ENCODE measurements at places on chromosomes 11 and 22.

DNA sequence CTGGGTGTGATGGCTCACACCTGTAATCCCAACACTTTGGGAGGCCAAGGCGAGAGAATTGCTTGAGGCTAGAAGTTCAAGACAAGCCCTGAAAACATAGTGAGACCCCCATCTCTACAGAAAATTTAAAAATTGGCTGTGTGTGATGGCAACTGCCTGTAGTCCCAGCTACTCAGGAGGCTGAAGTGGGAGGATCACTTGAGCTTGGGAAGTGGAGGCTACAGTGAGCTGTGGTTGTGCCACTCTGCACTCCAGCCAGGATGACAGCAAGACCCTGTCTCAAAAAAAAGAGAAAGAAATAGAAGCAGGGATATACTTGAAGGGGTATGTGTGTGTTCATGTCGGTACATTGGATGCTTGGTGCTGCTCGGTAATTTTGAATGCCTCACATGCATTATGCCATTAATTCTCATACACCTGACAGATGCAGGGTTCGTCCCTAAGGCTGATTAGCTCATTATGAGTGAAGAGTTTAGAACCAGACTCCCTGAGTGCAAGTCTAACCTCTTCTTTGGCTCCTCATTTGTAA lies 14.0 kb downstream of the CRKL start:
- no peak for DNase-seq

DNA sequence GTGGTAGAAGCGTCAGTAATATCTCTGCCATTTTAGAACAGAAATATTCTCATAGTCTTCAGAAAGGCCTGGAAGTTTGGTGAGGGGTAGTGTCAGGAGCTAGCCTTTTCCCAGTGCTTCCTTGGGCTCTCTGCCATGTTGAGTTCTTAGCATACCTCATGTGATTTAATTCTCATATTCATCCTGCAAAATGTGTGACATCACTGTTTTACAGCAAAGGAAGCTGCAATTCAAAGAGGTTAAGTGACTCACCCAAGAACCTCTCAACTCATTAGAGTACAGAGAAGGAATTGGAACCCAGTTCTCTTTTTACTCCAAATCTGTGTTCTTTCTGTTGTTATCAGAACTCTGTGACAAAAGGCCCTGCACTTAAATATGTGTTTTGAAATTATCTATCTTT lies 72.1 kb downstream of the RNF169 start:
- peak; percentile 74 for DNase-seq

DNA sequence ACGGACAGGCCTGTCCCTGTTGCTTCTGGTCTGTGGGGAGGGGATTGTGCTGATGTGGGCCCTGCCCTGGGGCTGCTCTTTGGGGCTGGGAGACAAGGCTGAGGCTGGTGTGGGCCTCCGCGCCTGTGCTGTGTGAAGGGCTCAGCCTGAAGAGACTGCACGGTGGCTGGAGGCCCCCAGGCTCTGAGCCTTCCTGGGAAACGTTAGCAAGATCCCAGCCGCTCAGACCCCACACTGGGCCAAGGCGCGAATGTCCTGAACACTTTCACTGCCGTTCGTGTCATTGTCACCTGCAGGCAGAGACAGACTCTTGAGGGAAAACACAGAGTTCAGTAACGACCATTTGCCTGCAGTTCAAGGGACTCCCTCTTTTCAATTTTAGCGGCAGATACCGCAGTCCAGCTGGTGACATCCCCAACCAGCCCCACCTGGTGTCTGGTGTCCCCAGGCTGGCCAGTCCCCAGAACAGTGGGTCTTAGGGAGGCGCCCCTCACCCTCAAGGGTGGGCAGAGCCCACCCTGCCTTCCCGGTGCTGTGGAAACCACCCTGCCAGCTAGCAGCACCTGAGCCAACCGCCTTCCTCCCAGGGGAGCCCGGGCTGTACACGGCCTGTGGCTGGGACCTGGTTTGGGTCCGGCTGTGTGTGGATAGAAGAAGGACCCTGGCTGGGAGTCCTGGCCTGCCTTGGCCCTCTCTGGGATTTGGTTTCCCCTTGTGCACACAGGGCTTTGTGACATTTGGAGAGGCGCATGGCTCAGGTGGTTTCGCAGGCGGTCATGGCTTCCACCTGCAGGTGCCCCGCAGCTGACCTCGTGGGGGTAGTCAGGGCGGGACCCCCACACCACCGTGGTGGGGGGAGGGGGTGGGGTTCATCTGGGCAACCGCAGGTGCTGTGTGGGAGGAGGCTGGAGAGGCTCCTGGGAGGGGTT lies 5.7 kb downstream of the PANX2 start:
- no peak for DNase-seq

DNA sequence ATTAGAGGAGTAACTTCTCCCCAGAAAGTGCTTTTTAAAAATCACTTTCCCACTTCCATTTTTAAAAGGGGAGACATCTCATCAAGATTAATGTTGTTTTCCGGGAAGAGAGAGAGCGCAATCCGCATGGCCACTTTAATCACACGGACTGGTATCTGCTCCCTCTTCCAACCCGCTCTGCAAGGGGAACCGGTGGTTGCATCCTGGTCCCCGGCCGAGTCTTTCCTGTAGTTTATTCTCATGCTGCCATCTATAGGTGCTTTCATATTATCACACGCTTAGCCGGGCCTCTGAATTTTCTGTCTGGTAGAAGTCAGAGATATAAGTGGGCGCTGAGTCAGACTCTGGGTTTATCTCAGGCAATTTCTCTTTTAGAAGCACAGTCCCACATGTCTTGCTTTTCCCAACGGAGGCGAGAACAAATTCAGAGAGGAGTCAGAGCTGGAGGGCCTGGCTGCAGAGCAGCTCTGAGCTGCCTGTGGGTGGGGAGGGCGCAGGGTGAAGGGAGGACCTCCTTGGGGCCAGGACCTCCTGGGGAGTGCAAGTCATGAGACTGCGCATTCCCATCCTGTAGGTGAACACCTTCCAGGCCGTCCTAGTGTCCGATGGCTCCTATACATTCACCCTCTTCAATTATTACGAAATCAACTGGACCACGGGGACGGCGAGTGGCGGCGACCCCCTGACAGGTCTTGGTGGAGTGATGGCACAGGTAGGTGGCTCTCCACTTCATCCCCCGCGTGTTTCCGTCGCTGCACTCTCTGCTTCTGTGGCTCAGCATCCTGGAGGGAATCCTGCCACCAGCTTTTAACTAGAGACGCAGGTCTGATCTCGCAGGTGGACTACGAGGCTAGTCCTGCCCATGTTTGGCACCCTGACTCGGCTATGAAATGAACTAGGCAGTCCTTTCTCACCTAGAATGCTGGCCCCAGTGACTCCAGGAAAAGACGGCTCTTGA lies 11.7 kb downstream of the TECTA start:
- peak; percentile 91 for DNase-seq

DNA sequence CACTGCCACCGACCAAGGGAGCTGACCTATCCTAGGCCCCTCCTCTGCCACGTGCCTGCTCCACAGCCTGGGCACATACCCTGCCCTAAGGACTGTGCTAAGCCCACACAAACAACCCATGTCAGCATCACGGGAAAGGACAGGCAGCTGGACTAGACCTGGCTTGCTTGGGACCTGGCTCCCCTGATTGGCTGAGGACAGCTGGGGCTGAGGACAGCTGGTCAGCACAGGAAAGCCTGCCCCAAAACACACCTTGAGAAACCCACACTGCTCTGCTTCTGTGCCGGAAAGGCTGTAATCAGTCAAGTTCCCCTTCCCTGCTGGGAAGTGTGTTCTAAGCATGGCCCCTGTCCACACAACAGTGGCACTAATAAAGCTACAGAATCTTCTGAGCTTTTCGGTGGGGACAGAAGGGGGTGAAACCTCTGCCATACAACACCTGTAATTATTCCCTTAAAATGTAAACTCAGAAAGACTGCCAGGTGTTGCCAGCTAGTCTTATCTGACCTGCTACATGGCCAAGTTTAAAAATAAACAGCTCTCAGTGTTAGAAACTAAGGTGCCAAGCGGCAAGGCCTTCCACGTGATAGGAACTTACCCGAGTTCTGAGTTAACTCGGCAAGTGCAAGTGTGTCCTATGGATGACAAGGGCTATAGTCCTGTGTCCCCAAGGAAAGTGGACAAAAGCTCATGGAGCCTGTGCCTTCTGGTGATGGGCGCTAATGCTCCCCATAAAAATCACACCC lies 35.7 kb upstream of the ARFGAP3 start:
- no peak for DNase-seq

DNA sequence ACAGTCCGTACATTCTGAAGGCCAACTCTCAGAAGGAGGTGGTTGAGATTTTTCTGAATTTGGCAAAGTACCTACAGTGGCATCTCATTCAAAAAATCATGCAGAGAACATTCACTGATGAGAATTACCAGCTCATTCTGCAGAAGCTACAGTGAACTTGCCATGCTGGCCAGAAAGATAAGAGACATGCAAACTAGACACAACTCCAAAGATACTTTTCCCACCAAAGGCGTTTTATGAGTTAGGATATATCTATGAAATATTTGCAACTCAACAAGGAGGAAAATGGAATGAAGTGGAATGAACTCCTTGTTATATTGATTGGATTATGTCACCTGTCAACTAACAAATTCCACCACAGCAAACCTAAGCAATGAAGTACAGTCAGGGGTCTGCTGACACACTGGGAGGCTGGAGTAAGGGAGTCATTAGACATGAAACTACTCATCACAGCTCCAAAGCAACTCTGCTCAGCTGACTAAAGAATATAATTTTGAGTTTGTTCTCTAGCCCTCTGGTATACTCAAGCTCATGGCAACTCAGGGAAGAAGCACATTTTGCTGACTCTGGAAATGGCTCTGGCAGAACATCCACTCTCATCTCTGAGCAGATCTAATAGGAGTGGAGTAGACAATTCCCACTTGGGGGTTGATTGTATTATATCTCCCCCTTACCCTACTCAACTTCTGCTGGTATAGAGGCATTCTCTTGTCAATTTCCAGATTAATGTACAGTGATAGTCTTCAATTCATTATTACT lies 22.9 kb downstream of the MAML2 start:
- DNase-seq: no peak

- no peak for DNase-seq
Measured at GRCh38 chr11:614623-615503, 887 bp downstream of the IRF7 start.

DNA sequence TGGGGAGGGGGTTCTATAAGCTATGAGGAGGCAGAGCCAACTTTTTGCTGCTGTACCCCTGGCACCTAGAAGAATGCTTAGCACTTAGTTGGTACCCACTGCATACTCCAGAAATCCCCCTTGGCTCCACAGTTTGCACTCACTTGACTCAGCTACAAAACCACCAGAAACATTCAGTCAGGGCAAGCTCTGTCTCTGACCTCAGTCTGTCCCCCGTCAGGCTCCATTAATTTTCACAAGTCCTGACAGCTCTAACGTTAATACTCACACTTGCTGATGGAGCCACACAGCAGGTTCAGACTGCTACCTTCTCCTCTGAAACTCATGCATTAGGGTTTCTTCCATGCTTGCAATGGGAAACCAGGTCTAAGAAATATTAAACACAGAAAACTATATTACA lies 81.7 kb downstream of the MPPED2 start:
- no peak for DNase-seq

DNA sequence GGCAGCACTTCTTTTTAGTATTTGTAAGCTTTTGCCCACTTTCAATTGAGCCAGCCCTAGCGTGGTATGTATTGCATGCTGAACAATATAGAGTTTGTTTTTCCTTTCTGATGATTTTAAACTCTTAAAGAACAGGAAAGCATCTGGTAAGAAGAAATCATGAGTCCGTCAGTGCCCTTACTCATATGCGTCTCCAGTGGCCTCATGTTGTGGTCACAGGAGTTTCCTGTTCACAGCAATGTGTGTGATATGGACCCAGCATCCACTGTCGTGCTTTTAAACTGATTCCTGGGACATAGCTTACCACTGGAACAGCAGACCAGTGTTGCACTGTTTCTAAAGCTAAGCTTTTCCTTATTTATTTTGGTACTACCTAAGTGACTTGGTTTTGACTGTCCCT lies 40.1 kb downstream of the BID start:
- peak; percentile 39 for DNase-seq

- peak; percentile 75 for DNase-seq
Measured at GRCh38 chr11:17021511-17021910, 7.3 kb upstream of the PLEKHA7 start.

- DNase-seq: peak; percentile 90
Measured at GRCh38 chr11:47565340-47566148, at the start of gene PTPMT1. Gene PTPMT1 (plus strand): TSS chr11:47565599. CDS start chr11:47565623, 24 bp downstream.

DNA sequence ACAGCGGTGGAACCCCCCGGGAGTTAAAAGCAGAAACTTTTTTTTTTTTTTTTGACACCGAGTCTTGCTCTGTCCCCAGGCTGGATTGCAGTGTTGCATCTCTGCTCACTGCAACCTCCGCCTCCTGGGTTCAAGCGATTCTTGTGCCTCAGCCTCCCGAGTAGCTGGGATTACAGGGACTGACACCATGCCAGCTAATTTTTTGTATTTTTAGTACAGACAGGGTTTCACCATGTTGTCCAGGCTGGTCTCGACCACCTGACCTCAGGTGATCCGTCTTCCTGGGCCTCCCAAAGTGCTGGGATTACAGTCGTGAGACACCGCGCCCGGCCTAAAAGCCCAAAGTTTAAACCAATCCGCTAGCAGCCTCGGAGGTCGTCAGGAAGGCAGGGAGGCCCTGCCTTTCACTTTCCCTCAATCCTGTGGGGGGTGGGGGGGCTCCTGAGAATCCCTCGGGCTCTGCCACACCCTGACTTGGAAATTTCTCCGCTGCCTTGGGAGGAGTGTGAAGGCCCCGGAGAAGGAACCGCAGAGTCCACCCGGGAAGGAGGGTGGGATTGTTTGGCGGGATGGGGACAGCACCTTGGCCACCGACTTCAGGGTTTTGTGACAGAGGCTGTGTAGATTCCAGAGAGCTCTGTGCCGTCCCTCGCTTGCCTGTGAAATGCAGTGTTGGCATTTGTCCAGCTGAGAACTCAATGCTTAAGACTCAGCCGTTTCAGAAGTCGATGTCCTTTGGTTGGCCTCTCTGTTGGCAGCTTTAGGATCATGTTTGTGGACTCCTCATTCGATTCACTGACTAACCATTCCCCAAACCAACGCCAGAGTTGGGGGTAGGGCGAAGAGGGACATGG lies 1.0 kb downstream of the ARHGAP8 start:
- DNase-seq: peak; percentile 57

DNA sequence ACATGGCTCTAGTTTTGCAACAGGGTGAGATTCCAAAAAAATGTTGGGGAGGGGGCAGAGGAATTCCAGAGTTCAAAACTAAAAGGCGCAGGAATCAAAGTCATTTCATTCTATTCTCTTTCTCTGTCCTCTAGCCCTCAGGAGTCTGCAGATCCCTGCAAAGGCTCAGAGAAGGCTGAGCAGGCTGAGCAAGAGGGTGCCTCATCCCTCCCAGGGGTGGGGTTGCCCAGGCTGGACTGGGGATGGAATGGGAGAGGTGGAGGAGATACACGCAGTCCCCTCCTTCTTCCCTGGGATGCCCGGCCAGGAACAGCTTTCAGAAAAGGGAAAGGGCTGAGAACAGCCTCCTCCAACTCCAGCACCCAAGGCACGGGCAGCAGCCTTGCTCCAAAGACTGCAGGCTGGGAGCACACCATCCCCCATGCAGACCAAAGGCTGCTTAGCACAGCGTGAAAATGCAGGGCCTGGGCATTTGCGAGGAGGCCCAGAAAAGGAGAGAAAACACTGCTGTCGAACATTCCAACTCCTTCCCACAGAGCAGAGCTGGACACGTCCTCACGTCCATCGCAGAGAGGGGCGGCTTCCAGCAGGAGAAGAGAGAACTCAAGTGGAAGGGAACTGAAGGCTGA lies 51.8 kb downstream of the MN1 start:
- peak; percentile 57 for DNase-seq

- DNase-seq: no peak
Measured at GRCh38 chr11:36146437-36146836, 142.8 kb downstream of the COMMD9 start.

All from adipocyte (in vitro differentiated cells).